ENCODE measurements at places on chromosomes 2 and 18. TPM values are rescaled to one million over a fixed set of nuclear protein-coding genes. Genes with fewer than 3 reads are reported as not detected.

DNA sequence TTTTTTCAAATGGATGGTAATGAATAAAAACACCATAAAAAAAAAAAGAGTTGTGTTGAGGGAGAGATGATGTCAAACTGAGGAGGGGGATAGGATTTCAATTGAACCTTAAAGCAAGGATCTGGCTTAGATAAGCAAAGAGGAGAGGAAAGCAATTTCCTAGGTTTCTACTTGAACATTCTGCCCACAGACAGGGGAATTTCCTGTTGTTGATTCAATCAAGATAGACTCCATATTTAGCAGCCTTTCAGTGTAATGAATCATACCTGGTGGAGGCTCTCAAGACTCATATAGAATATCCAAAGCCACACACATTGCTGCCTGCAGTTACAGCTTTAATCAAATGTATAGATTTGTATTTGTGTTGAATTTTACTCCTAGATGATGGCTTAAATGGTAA is 294.4 kb upstream of the PIK3C3 start:
- no peaks in the 10 kb centered on the region for H3K4me1 ChIP-seq
- H3K27ac ChIP-seq = no peak overlapping the region
- H3K27me3 ChIP-seq = no peaks in the 10 kb centered on the region
- DNase-seq = no peak
- no peaks in the 10 kb centered on the region for H3K36me3 ChIP-seq

DNA sequence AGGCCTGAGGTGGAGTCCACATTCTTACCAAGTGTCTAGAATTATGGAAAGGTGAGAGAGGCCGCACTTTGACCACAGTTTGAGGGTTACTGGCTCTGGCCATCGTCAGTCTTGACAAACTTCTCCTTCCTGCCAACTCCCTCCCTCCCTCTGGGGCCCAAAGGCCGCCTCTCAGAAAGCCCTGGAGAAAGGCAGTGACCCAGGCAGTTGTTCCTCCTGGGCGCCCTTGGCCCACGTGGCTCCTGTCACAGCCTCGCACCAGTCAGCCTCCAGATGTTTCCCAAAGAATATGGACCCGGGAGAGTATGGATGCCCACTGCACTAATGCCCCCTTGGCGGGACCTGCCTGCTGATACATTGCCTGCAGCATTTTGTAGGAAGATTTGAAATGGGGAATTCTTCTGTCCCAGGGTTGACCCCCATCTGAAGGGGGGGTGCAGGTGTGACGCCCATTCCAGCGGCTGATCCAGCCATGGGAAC is 61.7 kb downstream of the ASB1 start:
- no peak overlapping the region for H3K4me3 ChIP-seq
- DNase-seq = no peak
- H3K27me3 ChIP-seq = no peaks in the 10 kb centered on the region
- H3K4me1 ChIP-seq = peaks cover under 1% of the 10 kb centered on the region

The CTAGE1 gene
- not detected for total RNA-seq

DNA sequence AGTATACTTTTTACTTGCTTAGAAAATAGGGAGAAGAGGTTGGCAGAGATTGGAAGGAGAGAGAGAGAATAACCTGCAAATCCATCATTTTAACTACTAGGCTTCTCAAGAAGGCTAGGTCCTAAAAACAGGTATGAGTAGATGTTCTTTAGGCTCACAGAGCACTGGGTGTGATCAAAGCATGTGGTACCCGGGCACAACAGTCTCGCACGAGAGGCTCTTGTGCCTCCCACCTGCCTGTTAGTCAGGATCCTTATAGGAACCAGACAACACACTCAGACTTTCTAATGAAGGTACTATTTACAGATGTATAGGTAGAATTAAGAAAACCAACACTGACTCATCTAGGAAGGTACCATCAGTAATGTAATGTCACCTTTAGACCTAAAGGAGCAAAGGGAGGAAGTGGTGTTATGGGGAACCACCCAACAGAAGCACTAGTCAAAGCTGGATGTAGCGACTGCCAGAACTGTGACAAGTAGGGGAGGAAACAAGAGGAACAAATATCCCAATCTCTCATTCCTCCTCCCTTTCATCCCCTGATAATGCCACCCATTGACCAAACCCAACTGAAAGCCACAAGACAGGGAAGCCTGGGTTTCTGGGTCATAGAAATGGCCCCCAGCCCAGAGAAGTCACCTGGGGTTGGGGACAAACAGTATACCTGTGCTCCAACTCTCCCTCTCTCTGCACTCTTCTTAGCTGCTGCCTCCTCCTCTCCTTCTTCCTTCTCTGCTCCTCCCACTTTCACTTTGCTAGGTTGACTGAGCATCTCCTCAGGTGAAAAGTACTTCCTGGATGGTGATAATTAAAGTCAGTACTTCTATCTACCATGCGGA is 16.0 kb upstream of the MARCHF4 start:
- H3K27ac ChIP-seq = no peak overlapping the region
- no peak for DNase-seq
- no peaks in the 10 kb centered on the region for H3K36me3 ChIP-seq
- no peaks in the 10 kb centered on the region for H3K27me3 ChIP-seq
- H3K4me3 ChIP-seq = no peak overlapping the region

The ASPRV1 gene
- total RNA-seq = 0.71 TPM

The EGR4 gene
- 0.14 TPM for total RNA-seq

The SALL3 gene
- not detected for total RNA-seq

GRCh38 chr2:239093952-239094351 is 246.1 kb downstream of the TWIST2 start:
- H3K27me3 ChIP-seq = no peaks in the 10 kb centered on the region
- no peaks in the 10 kb centered on the region for H3K36me3 ChIP-seq
- no peaks in the 10 kb centered on the region for H3K4me1 ChIP-seq

- H3K36me3 ChIP-seq = peaks cover 81% of the 10 kb centered on the region
- peaks cover 13% of the 10 kb centered on the region for H3K4me1 ChIP-seq
- H3K4me3 ChIP-seq = no peak overlapping the region
- DNase-seq = no peak
- H3K27ac ChIP-seq = no peak overlapping the region
- H3K27me3 ChIP-seq = no peaks in the 10 kb centered on the region
Observed at GRCh38 chr2:74206180-74206688, 7.8 kb downstream of the MTHFD2 start.

DNA sequence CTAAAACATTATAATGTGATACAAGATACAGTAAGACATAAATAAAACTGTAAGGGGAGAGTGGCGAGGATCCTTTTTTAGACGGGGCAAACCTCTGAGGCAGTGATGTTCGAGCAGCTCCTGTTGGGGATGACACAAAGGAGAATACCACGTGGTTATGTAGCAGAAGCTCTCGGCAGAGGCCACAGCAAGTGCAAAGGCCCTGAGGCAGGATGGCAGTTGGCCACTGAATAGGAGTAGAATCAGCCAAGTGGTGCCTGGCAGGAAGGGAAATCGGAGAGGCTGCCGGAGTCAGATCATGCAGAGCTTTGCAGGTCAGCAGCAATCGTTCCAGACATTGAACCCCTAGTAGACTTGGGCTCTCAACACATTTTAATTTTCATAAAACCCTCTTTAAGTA is 19.1 kb downstream of the NOSTRIN start:
- H3K27me3 ChIP-seq = no peaks in the 10 kb centered on the region
- no peaks in the 10 kb centered on the region for H3K36me3 ChIP-seq
- H3K4me3 ChIP-seq = no peak overlapping the region
- no peaks in the 10 kb centered on the region for H3K4me1 ChIP-seq
- H3K27ac ChIP-seq = no peak overlapping the region

GRCh38 chr18:10381516-10381915 is 72.9 kb upstream of the APCDD1 start:
- H3K4me3 ChIP-seq = no peak overlapping the region
- no peaks in the 10 kb centered on the region for H3K27me3 ChIP-seq
- DNase-seq = no peak
- H3K36me3 ChIP-seq = no peaks in the 10 kb centered on the region

DNA sequence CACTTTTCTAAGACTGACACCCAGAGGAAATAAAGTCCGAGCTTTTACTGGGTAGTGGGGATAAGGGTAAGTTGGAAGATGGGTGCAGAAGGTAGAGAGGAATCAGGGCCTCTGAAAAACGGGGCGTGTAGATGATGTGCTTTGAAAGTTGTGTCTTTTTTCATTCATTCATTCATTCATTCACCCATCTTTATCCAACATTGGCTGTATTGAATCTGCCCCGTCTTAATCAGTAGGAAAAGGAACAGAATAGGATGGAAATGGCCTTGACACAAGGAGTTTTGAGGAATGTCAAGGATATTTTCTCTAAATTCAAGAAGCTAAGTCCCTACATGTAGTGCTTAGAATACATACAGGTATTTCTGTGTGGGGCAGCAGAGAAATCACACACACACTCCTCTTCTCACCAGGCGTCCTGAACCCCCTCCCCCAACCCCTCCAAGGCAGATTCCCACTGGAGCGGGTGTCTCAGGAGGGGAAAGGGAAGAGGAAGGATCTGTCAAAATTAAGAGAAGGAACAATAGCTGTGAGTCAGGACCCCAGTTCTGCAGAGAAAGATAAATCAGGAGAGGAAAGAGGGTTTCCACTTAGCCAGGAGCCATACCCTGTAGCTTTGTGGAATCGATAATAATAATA is 13.9 kb downstream of the DYSF start:
- H3K27ac ChIP-seq = no peak overlapping the region
- no peak overlapping the region for H3K4me3 ChIP-seq
- no peaks in the 10 kb centered on the region for H3K36me3 ChIP-seq
- DNase-seq = no peak

The TMEM87B gene
- 12.8 TPM for total RNA-seq

DNA sequence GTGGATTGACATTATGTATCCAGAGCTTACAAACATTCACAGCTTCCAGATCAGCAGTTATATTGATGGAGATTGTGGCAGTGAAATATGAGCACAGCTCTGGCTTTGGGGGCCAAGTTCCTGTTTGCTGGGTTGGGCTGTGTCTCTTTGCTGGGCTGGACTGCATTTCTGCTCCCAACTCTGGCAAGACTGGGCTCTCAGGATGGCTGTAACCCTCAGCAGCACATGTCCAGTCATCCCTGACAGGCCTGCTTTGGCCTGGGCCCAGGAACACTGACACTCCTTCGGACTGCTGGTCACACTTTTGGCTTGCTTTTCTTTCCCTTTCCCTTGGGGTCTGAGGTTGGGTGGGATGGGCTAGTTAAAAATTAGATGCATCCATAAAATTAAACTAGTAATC is 17.9 kb upstream of the VPS4B start:
- no peaks in the 10 kb centered on the region for H3K27me3 ChIP-seq
- H3K4me3 ChIP-seq = no peak overlapping the region
- no peaks in the 10 kb centered on the region for H3K36me3 ChIP-seq
- peaks cover 12% of the 10 kb centered on the region for H3K4me1 ChIP-seq
- DNase-seq = no peak

DNA sequence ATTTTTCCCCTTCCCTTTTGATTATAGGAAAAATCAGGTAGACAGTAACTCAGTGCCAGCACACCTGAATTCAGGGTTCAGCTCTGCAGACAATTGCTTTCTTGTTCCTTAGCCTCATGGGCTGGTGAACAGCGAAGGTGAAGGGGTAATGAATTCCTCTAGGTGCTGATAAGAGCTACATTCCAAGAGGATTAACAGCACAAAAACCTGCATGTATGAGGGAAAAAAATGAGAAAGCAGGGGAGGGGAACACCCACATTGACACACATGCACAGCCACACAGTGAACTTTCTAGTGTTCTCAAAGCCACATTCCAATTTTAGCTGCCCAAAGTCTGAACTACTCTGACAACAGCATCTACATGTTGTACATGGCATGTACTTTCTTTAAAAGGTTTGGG is 46.1 kb downstream of the SPATS2L start:
- H3K27me3 ChIP-seq = no peaks in the 10 kb centered on the region
- no peaks in the 10 kb centered on the region for H3K4me1 ChIP-seq
- H3K4me3 ChIP-seq = no peak overlapping the region
- H3K36me3 ChIP-seq = no peaks in the 10 kb centered on the region
- DNase-seq = no peak

- no peak overlapping the region for H3K27ac ChIP-seq
- H3K27me3 ChIP-seq = no peaks in the 10 kb centered on the region
- no peak overlapping the region for H3K4me3 ChIP-seq
Observed at GRCh38 chr2:10007435-10007834, 35.9 kb upstream of the KLF11 start.

- DNase-seq = no peak
- H3K27ac ChIP-seq = no peak overlapping the region
- no peak overlapping the region for H3K4me3 ChIP-seq
- no peaks in the 10 kb centered on the region for H3K36me3 ChIP-seq
Observed at GRCh38 chr18:50590593-50590992, 30.7 kb downstream of the MAPK4 start.

DNA sequence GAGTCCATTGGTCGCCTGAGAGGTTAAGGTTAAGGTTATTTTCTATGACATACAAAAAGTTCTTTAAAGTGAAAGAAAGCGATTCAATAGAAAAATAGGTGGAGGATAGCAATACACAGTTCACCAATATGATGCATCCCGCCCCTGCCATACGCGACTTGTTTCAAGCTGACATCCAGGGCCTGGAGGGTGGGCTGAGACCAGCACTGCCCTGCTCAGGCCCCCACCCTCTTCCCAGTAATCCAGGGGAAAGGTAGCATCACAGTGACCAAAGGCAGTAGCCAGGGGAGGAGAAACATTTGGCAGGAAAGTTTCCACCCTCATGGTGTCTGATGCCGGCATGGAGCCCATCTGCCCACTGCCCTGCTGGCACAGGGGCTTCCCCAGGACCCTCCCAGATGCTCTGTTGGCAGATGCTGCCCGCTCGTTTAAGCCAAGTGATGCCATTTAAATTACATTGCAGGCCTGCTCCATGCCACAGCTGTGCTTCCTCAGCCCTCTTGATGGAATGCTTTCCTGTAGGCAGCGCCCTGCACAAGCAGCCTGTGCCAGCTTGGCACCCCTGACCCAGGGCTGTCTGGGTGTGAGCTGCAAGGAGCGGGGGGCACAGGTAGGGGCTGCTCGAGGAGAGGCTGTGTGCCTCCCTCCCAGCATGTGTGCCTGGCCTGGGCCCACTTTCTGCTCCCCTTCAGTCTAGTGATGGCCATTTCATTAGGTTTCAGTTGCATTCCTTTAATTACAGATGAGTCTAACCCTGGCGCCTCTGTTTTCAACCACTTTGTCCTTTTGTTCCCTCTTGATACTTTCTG is 10.7 kb upstream of the ANO7 start:
- H3K36me3 ChIP-seq = 0 out of 2 replicates have a peak, but pooled peaks cover 4% of the 10 kb centered on the region
- no peak for DNase-seq
- no peak overlapping the region for H3K27ac ChIP-seq
- H3K4me1 ChIP-seq = no peaks in the 10 kb centered on the region

GRCh38 chr2:37916512-37917082 is 8.5 kb upstream of the RMDN2 start:
- H3K27ac ChIP-seq = no peak overlapping the region
- no peak for DNase-seq
- no peaks in the 10 kb centered on the region for H3K4me1 ChIP-seq

DNA sequence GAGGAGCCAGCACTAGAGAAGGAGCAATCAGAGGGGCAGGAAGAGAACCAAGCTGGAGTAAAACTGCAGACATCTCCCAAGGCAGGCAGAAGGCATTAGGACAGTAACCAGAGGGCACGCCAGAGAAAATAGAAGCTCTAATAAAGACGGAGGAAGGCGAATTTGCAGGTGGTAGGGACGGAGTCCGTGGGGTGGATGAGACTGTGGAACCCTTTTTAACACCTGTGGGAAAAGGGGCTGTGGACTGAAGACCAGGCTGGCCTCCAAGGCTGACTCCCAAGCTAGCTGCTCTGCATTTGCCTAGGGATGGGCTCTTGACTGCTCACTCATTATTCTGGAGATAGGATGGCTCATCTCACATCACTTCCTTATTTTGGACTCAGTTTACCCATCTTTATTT is 49.5 kb downstream of the SLC4A1AP start:
- H3K27me3 ChIP-seq = no peaks in the 10 kb centered on the region
- no peaks in the 10 kb centered on the region for H3K36me3 ChIP-seq
- no peak overlapping the region for H3K27ac ChIP-seq
- no peak overlapping the region for H3K4me3 ChIP-seq
- no peak for DNase-seq
